Epithelial cell of proximal tubule (primary cell): ENCODE measurements at places on chromosomes 6 and 20. TPM values are rescaled to one million over a fixed set of nuclear protein-coding genes. Genes with fewer than 3 reads are reported as not detected.

FOXQ1 gene
- 2.0 and 2.1 TPM in 2 replicates for total RNA-seq

- DNase-seq, result peak; percentile 20
Observed at GRCh38 chr6:5763871-5764270, 242.9 kb downstream of the NRN1 start.

GRCh38 chr6:109001291-109001894 is 93.3 kb downstream of the SESN1 start:
- DNase-seq, result no peak

GRCh38 chr6:163790266-163790840 is 375.8 kb downstream of the QKI start:
- DNase-seq, result no peak

DNA sequence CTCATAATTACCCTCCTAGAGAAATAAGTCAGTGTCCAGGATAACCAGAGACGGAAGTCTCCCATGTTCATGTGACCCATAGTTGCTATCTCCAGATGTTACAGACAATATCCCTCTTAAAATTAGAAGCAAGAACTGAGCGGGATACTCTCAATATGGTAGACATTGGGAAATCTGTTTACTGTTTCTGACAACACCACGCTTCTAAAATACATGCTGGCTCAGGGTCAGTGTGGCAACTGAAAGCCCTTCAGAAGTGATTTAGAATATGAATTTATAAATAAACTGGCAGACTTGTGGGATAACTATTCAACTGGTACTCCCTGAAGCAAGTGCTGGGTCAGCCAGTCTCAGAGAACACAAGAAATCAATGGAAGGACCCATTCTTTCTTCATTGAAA is 108.6 kb downstream of the TASP1 start:
- DNase-seq, result no peak

GRCh38 chr6:33761922-33762629 is 15.4 kb upstream of the IP6K3 start:
- no peak for DNase-seq

DNA sequence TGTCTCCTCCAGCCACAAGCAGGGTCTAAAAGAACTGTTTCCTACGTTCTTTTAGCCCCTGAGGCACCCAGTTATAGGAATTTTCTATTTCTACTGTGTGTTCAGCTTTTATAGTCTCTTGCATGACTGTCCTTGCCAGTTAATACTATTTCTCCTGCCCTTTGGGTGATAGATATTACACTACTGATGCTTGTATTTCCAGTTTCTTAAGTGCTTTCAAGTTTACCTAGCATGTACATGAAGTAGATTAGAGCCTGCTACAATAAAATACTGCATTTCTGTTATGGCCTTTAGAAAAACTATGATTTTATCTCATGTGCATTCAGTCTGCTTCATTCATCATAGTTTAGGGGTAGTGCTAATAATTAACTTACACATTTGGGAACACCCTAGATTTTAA is 89.6 kb downstream of the FOXO3 start:
- DNase-seq, result no peak

EIF6 gene
- 315 and 480 TPM in 2 replicates for total RNA-seq

GRCh38 chr20:18705910-18706309 is 107.7 kb upstream of the SCP2D1 start:
- no peak for DNase-seq

DNA sequence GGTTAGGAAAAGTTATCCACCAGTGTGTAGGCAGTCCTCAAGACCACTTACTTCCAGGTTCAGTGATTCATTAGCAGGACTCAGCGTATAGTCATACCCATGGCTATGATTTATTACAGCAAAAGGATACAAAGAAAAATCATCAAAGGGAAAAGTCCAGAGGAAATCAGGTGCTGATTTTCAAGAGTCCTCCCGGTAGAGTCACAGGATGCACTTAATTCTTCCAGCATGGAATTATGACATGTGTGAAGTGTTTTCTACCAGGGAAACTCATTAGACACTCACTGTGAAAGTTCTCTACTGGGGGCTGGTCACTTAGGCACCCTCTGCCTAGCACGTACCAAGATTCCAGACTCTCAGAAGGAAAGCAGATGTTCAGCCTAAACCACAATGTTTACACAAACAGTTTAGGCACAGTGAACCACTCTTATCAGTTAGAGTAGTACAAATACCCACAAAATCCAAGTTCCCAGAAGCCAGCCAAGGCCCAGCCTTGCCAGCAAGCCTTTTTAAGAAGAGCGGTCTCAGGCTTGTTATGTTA is 10.2 kb downstream of the WFDC3 start:
- DNase-seq, result no peak
